ENCODE measurements at places on chromosomes 7 and 10.

DNA sequence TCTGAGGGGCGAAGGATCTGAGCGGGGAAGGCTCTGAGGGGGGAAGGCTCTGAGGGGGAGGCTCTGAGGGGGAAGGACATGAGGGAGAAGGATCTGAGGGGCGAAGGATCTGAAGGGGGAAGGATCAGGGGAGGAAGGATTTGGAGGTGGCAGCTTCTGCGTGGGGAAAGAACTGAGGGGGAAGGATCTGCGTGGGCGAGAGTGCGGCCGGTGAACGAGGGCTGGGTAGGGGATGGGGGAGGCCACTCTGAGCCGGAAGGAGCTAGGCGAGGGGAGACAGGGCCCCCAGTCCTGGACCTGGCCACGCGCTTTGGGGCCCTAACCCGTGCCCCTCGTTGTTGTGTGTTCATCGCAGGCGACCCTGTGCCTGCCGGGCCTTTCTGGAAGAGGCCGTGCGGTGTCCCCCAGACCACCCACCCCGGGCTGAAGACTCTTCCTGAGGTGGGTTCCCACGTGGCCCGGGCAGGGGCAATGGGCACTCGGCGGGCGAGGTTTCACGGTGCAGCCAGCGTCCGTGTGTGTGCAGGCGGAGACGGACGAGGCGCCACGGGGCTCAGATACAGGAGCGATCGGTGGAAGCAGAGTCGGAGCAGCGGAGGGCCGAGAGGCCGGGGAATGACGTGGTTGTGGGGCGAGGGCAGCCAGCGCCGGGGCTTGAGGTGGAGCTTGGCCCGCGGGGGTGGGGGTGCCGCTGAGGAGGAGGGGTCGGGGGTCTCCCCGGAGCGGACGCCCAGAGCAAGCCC, 2.0 kb downstream of the CALY start:
- no peak for DNase-seq

- no peak for DNase-seq
These were observed 236.3 kb upstream of the PLXDC2 start for GRCh38 chr10:19579761-19580545.

DNA sequence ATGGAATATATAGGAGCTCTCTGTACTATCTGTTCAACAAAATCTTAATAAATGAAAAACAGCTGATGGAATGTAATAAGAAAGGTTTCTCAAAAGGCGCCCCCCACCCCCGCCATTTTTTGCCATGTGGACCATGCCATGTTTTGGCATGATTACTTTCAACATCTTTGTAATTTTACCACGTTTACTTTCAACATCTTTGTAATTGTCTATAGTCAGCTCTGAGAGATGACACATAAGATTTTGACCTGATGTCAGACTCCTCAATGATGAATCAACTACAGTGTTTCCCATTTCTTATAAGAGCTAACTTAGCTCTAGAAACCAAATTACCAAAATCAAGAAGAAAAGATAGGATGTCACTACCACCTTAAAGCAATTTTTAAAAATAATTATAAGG, 144.9 kb upstream of the AHR start:
- DNase-seq, result no peak

GRCh38 chr10:7409045-7409731, 1.6 kb downstream of the SFMBT2 start:
- peak; percentile 46 for DNase-seq

- DNase-seq, result no peak
These were observed 178.4 kb downstream of the ARHGAP12 start for GRCh38 chr10:31749981-31750840.

GRCh38 chr7:111413739-111414138, 148.6 kb downstream of the IMMP2L start:
- no peak for DNase-seq

GRCh38 chr7:29748286-29749099, 57.8 kb upstream of the WIPF3 start:
- no peak for DNase-seq

DNA sequence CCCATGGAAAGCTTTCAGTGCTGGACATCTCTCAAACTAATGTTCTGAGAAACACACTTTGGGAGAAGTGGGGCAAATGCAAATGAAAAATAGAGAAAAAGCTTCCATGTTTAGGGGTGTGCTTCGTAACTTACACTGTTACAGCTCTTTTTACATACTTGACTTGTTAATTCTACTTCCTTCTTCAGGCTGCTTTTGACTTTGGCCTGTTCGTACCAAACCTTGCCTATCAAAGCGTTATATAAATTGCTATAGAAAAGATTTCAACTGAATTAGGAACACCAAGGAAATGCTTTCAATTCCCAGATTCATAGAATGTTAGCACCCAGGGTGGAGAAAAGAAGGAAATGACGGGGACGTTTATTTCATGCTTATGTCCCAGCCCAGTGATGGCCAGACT, 140.8 kb upstream of the PRR15 start:
- no peak for DNase-seq

- DNase-seq, result no peak
These were observed 60.7 kb downstream of the EXOC4 start for GRCh38 chr7:133313575-133313974.

DNA sequence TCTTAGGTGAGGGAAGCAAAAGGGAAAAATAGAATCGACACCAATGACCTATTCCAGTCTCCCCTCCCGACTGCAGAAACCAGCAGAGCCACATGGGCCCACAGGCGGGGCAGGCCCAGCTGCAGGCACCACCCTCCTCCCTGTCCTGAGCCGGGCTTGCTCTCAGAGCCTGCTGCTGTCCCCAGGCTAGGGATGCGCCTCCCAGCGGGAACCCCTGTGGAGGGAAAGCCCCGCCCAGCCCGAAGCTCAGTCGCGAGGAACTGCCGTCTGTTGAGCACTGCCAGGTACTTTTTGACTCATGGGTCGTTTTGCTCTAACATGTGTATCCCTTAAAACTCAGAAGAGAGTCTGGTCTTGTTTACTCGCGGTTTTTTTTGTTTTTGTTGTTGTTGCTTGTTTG, 124.5 kb upstream of the RET start:
- DNase-seq, result no peak

- no peak for DNase-seq
These were observed 18.7 kb downstream of the SRRM3 start for GRCh38 chr7:76220185-76221057.

DNA sequence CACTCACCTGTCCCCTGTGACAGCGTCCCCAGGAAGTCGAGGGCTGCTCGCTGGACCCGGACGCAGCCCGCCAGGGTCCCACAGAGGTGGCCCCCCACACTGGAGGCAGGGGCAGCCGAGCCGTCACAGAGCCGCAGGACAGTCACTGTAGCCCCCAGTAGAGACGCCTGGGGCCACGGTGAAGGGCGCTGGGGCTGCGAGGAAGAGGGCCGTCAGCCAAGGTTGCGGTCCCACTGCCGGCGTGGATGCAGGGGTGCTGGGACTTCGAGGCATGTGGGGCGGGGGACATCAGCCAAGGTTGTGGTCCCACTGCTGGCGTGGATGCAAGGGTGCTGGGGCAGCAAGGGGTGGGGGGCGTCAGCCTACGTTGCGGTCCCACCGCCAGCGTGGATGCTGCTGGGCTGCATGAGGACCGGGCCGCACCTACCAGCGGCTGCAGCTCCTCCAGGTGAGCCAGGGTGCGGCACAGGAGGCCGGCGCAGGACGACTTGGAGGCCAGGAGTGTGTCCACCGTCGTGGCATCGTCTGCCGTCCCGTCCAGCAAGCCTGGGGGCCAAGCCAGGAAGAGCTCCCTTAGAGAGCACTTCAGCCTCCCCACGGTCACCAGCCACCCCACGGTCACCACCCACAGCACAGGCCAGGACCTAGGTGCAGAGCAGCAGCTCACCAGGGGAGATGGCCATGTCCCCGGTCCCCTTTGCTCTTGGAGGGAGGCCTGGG, 13.9 kb downstream of the BRAT1 start:
- DNase-seq, result no peak

GRCh38 chr7:32137059-32137458, 66.9 kb upstream of the PDE1C start:
- DNase-seq, result no peak

GRCh38 chr7:115734641-115735040, 295.9 kb downstream of the TFEC start:
- DNase-seq, result no peak

GRCh38 chr10:12489357-12489756, 140.0 kb downstream of the CAMK1D start:
- DNase-seq, result no peak

DNA sequence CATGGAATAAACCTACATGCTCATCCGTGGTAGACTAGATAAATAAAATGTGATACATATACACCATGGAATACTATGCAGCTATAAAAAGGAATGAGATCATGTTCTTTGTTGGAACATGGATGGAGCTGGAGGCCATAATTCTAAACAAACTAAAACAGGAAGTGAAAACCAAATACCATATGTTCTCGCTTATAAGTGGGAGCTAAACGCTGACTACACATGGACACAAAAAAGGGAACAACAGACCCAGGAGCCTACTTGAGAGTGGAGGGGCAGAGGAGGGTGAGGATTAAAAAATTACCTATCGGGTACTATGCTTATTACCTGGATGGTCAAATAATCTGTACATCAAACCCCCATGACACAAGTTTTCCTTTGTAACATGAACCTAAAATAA, 68.7 kb upstream of the SEC61G start:
- DNase-seq, result no peak

DNA sequence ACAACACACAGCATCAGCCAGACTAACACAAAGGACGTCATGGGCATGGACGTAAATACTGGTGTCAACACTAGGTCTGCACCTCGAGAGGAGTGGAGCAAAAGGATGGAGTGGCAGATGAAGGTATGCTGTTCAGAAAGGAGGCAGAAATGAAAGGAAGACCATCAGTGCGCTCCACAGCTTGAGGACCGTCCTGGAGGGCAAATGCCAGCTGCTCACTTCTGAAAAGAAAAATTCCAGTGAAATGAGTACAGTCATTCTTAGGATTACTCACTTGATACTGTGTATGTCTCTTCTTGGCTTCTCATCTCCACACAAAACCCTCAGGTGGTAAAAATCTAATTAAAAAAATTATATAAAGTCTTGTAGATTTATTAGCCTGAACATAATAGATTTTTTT, 44.8 kb downstream of the EGFR start:
- no peak for DNase-seq

DNA sequence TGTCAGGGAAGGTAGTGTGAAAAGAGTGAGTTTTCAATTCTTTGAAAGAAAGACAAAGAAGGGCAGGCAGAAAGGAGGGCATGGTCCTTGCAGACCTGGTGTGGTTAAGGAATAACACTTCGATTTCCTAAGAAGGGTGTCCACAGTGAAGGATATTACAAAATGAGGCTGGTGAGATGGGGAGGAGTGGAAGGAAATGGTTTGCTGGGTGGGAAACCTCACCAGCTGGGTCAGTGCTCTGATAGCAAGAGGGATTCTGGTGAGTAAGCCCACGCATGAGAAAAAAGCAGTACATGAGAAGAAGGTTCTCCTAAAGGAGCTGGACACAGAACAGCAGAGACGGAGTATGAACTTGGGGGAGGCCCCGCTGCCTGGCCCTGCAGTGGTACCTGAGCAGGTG, 230.6 kb upstream of the PLXNA4 start:
- no peak for DNase-seq

GRCh38 chr10:68955355-68955831, 577 bp upstream of the DDX21 start:
- no peak for DNase-seq

- no peak for DNase-seq
These were observed 131.3 kb downstream of the ALOX5 start for GRCh38 chr10:45505311-45505710.

GRCh38 chr10:79608505-79609375, 2.0 kb upstream of the SFTPA1 start:
- no peak for DNase-seq

DNA sequence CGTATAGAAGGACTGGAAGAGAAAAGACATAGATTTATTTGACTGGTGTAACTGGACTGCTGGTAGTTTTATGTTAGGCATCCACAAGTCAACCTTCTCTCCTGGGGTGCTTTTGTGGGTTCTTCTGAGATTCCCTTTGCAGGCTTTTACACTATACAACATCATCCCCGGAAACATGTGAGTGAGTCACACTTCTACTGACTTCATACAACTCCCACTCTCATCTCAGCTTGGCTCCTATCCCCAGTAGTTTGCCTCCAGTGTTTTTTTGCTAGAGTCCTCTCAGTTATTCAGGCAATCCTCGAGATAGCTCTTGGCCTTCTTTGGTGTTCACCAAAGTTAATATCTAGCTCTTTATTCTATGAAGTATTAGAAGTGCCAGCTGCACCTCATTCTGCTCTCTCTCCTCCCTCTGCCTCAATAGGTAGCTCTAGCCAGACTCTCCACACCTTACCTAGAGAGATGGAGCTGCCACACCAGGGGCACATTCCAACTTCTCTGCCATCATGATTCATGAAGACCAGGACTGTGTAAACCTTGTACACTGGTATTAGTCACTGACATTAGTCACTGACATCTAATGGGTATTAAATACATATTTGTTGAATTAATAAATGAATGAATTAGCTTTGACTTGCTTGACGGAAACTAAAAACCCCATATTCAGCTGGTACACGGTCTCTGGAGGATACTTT, 281.9 kb downstream of the PPP1R3A start:
- no peak for DNase-seq

DNA sequence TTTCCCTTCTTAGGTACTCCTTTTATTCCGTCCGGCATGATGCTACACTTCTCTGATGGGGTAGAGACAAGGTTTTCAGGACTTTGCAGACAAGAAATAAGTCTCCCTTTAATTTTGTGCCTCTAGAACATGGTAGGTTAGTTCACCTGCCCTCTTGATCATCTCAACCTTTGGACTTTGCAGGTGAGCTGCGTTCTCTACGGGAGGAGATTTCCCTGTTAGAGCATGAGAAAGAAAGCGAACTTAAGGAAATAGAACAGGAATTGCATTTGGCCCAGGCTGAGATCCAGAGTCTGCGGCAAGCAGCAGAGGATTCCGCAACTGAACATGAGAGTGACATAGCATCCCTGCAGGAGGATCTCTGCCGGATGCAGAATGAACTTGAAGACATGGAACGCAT, 9.2 kb downstream of the CCDC136 start:
- DNase-seq, result no peak

- DNase-seq, result no peak
These were observed 18.5 kb downstream of the MYH16 start for GRCh38 chr7:99290980-99291607.

- DNase-seq, result no peak
These were observed 268.2 kb upstream of the ADARB2 start for GRCh38 chr10:2005546-2005945.

- DNase-seq, result no peak
These were observed 251.5 kb downstream of the DOCK4 start for GRCh38 chr7:111954474-111955381.

- no peak for DNase-seq
These were observed 16.8 kb downstream of the CLRN3 start for GRCh38 chr10:127875916-127876315.

DNA sequence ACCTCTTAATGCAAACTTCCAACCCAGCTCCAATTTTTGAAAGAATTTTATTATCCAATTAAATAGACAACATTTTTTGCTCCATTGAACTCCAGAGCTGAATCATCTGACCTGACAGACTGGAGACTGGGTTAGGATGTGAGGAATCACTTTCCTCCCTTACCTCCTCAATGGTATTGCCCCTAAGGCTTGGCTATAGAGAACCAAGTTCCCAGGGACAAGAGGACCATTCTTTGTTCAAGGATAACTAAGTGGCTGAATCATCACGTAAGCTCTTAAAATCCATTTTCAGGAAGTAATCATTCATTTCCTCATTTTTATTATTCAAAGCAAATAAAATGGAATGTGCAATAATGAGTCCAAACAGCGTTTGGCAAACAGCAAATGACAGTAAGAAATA, 335.1 kb downstream of the GATA3 start:
- DNase-seq, result no peak

GRCh38 chr7:72391821-72392377, 20.2 kb downstream of the CALN1 start:
- no peak for DNase-seq

GRCh38 chr10:997266-998022, 9.2 kb downstream of the GTPBP4 start:
- DNase-seq, result no peak
